ENCODE measurements at places on chromosomes 5 and 9.
A peak's percentile ranks its signal among the peaks of the same experiment; 100 is the strongest.

DNA sequence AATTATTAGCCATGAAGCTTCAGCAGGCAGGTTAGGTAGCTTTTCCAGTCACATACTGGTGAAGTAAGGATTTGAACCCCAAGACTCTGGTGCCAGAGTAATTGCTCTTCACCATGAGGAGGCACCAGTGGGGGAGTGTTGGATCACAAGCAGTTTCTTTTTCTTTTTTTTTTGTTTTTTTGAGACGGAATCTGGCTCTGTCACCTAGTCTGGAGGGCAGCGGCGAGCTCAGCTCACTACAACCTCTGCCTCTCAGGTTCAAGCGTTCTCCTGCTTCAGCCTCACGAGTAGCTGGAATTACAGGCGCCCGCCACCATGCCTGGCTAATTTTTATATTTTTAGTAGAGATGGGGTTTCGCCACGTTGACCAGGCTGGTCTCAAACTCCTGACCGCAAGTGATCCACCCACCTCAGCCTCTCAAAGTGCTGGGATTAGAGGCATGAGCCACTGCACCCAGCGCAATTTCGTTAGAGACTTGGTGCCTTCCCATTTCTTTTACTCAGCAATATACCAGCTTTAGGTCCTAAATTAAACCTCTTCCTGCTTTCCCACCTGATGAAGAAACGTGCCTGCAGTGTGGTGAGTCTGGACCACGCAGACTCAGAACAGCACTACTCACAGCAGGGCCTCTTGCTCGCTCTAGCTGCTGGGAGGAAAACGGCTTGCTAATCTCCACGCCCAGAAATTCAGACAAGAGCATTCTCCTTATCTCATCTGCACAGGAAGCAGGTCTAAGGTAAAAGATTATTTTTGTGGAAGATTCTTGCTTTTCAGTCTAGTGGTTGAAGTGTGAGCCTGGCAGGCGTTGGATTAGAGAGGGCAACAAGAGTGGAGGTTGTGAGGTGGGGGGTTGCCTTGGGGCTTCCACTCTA, at the start of gene S100Z:
TSS of gene S100Z (plus strand) at position 596 of the 873 bp plus-strand sequence. CDS start 25,346 bp downstream, outside the sequence.
- H3K4me1 ChIP-seq, result peaks cover 6% of the 10 kb centered on the region
- H3K27ac ChIP-seq, result no peak within 1 kb of the TSS
- H3K4me3 ChIP-seq, result no peak within 1 kb of the TSS
- no peaks in the 10 kb centered on the region for H3K27me3 ChIP-seq
- no peaks in the 10 kb centered on the region for H3K36me3 ChIP-seq
- DNase-seq, result no peak

GRCh38 chr5:132109494-132110053, 36.0 kb downstream of the CSF2 start:
- H3K27me3 ChIP-seq, result no peaks in the 10 kb centered on the region
- H3K36me3 ChIP-seq, result no peaks in the 10 kb centered on the region
- no peak overlapping the region for H3K27ac ChIP-seq
- DNase-seq, result no peak
- 0 out of 2 replicates have a peak, but pooled peaks cover under 1% of the 10 kb centered on the region for H3K4me1 ChIP-seq

DNA sequence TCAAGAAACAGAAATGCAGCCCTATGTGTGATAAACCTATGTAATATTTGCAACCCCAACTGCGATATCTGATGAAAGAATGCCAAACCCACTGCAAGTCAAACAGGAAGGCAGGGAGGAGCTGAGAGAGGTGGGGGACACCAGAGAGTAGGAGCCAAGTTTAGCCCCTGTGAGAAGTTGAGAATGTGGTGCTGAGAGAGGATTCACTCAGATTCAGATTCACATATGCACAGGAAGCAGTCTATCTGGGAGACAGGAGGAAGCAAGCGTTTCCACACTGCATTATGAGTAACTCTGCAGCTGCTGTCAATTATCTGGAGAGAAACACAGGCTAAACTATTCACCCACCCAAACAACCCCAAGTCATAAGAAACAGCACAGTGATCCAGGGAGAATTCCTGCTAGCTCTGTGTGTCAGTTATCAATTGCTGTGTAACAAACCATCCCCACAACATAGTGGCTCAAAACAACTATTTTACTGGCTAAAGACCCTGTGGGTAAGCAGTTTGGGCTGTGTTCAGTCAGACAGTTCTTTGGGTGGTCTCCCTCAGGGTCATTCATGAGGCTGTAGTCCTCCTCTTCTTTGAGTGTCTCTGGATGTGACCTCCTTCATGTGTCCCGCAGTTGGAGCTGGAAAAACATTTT, 161.9 kb upstream of the RAI14 start:
- DNase-seq, result no peak
- no peak overlapping the region for H3K4me3 ChIP-seq
- H3K4me1 ChIP-seq, result no peaks in the 10 kb centered on the region
- H3K36me3 ChIP-seq, result no peaks in the 10 kb centered on the region

- H3K4me1 ChIP-seq, result peaks cover 36% of the 10 kb centered on the region
- H3K36me3 ChIP-seq, result peaks cover 13% of the 10 kb centered on the region
- DNase-seq, result no peak
- H3K4me3 ChIP-seq, result no peak overlapping the region
- H3K27ac ChIP-seq, result peak overlapping the region; percentile 36
These were observed 5.6 kb downstream of the C5orf24 start for GRCh38 chr5:134851307-134851923.

DNA sequence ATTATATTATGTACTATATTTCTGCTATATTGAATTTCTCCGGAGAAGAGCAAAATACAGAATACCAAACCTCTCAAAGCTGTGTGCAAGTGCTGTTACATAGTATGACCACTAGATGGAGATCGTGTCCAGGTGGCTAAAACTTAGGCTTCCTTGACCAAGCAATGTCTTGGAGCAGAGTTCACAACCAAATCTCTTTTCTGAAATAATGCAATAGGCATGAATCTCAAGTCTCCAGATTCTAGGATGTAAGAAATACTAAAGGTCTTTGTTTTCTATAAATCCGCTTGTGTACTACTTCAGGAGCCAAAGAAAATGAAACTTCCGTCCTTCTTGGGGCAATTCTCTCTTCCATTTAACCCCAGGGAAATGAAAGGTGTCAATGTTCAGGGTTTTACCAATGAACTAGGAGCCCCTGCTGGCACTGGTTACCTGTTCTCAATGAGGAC, 181.5 kb upstream of the RAI14 start:
- no peaks in the 10 kb centered on the region for H3K36me3 ChIP-seq
- H3K4me3 ChIP-seq, result no peak overlapping the region
- H3K27me3 ChIP-seq, result peaks cover 4% of the 10 kb centered on the region
- no peak overlapping the region for H3K27ac ChIP-seq

GRCh38 chr9:75186767-75187380, 98.6 kb downstream of the OSTF1 start:
- H3K27me3 ChIP-seq, result no peaks in the 10 kb centered on the region
- no peak overlapping the region for H3K27ac ChIP-seq
- H3K36me3 ChIP-seq, result no peaks in the 10 kb centered on the region
- H3K4me3 ChIP-seq, result no peak overlapping the region

DNA sequence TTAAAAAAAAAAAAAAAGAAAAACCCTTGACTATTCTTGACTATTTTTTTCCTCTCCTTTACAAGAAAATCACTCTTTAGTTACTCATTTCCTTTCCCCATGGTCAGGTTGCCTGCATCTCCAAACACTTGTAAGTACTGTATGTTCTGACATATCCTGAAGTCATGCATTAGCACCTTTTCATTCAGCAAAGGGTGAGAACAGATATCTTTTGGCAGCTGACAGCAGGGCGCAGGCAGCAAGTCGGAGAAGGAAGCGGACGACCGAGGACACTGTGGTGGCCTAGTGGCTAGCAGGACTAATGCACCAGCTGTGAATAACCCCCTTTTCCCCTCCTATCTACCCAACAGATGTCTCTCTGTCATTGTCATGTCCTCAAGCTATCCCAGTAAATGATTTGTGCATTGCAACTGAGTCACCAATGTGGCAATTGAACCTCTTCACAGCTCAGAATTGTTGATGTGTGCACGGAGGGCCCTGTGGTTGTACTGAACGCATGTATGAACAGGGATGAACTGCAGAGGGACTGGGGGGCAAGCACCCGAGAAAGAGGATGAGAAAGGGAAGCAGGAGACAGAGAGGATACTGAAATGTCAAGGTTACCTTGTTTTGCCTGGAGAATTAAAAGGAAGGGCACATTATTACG, 996.0 kb upstream of the ARRDC3 start:
- H3K27ac ChIP-seq, result no peak overlapping the region
- H3K4me3 ChIP-seq, result no peak overlapping the region
- no peak for DNase-seq

- no peaks in the 10 kb centered on the region for H3K27me3 ChIP-seq
- no peak overlapping the region for H3K4me3 ChIP-seq
- no peaks in the 10 kb centered on the region for H3K36me3 ChIP-seq
- H3K27ac ChIP-seq, result no peak overlapping the region
- DNase-seq, result no peak
- peaks cover 28% of the 10 kb centered on the region for H3K4me1 ChIP-seq
These were observed 101.7 kb upstream of the SPATA31D4 start for GRCh38 chr9:81826517-81826906.

GRCh38 chr5:89191374-89191773, 308.4 kb upstream of the MEF2C start:
- no peaks in the 10 kb centered on the region for H3K36me3 ChIP-seq
- no peak overlapping the region for H3K4me3 ChIP-seq
- DNase-seq, result no peak
- no peaks in the 10 kb centered on the region for H3K27me3 ChIP-seq
- no peak overlapping the region for H3K27ac ChIP-seq
- H3K4me1 ChIP-seq, result no peaks in the 10 kb centered on the region

DNA sequence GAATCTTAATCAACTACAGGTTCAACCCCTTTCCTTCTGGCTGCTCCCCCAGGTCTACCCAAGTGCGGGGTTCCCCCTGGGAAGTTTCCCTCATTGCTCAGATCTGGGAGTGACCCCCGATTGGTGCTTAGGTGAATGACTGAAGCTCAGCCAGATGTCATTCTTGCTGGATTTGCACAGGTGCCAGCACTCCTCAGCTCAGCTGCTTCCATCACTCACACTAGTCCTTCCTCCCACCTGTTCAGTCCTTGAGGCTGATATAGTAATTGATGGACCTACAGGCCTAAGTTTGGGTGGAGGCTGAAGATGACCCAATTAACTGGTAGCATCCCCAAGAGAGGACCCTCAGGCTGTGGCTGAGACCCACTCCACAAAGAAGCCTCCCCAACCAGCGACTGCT, 32.9 kb downstream of the PRLR start:
- peaks cover 55% of the 10 kb centered on the region for H3K27me3 ChIP-seq
- no peaks in the 10 kb centered on the region for H3K4me1 ChIP-seq
- H3K36me3 ChIP-seq, result no peaks in the 10 kb centered on the region
- DNase-seq, result no peak
- no peak overlapping the region for H3K27ac ChIP-seq

DNA sequence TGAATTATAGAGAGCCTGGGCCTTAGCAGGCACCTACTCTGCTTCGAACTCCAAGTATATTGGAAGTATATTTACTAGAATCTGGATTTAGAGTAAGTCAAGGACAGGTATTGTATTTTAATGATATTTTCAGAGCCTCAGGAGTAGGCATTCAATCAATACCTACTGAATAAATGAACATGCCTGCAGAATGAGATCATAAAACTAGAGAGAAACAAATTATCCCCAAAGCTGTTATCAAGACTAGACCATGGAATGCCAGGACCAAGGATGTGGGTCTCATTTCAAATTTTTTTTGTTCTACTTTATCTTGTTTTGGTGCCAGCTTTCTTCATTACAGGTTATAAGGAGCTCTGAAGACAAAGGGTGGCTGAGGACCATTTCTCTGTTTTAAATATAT, 66.0 kb downstream of the GDNF start:
- no peaks in the 10 kb centered on the region for H3K36me3 ChIP-seq
- H3K27me3 ChIP-seq, result no peaks in the 10 kb centered on the region
- H3K4me3 ChIP-seq, result no peak overlapping the region
- H3K27ac ChIP-seq, result no peak overlapping the region

- H3K27ac ChIP-seq, result no peak overlapping the region
- DNase-seq, result no peak
- H3K27me3 ChIP-seq, result no peaks in the 10 kb centered on the region
These were observed 212.5 kb downstream of the SEMA6A start for GRCh38 chr5:116361979-116362577.

DNA sequence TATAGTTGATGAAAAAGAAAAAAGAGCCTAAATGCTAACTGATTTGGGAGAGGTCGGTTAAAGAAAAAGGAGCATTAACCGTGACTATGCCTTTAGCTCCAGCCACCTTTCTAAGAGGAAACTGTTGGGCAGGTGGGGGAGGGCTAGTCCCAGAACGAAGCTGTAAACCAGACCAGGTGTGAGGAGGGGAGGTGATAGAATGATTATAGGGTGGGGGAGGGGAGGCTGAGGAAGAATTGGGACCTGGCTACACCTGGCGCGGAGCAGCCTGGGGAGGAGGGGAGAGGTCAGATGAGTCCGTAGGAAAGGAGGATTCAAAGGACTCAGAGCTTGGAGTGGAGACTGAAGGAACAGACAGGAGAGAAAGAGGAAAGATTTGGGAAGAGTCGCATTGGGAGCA, 73.4 kb downstream of the PHAX start:
- H3K27ac ChIP-seq, result no peak overlapping the region
- H3K4me3 ChIP-seq, result no peak overlapping the region
- no peak for DNase-seq
- H3K4me1 ChIP-seq, result no peaks in the 10 kb centered on the region
- H3K27me3 ChIP-seq, result no peaks in the 10 kb centered on the region

DNA sequence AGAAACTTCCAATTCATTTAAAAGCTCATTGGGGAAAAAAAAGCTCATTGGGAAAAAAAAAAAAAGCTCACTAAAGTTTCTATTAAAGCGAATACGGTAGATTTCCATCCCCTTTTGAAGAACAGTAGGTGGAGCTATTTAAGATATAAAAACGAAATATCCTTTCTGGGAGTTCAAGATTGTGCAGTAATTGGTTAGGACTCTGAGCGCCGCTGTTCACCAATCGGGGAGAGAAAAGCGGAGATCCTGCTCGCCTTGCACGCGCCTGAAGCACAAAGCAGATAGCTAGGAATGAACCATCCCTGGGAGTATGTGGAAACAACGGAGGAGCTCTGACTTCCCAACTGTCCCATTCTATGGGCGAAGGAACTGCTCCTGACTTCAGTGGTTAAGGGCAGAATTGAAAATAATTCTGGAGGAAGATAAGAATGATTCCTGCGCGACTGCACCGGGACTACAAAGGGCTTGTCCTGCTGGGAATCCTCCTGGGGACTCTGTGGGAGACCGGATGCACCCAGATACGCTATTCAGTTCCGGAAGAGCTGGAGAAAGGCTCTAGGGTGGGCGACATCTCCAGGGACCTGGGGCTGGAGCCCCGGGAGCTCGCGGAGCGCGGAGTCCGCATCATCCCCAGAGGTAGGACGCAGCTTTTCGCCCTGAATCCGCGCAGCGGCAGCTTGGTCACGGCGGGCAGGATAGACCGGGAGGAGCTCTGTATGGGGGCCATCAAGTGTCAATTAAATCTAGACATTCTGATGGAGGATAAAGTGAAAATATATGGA, at the start of gene PCDHGA12:
TSS of gene PCDHGA12 (plus strand) at position 176 of the 782 bp plus-strand sequence. CDS start at position 429, 253 bp downstream.
- no peaks in the 10 kb centered on the region for H3K4me1 ChIP-seq
- no peak for DNase-seq
- no peak within 1 kb of the TSS for H3K4me3 ChIP-seq
- H3K27ac ChIP-seq, result no peak within 1 kb of the TSS
- no peaks in the 10 kb centered on the region for H3K27me3 ChIP-seq

GRCh38 chr9:36831381-36832161, 202.5 kb downstream of the PAX5 start:
- no peak overlapping the region for H3K27ac ChIP-seq
- H3K27me3 ChIP-seq, result no peaks in the 10 kb centered on the region
- DNase-seq, result no peak
- H3K36me3 ChIP-seq, result no peaks in the 10 kb centered on the region
- no peaks in the 10 kb centered on the region for H3K4me1 ChIP-seq
